ENCODE measurements at places on chromosomes 1 and 21.

DNA sequence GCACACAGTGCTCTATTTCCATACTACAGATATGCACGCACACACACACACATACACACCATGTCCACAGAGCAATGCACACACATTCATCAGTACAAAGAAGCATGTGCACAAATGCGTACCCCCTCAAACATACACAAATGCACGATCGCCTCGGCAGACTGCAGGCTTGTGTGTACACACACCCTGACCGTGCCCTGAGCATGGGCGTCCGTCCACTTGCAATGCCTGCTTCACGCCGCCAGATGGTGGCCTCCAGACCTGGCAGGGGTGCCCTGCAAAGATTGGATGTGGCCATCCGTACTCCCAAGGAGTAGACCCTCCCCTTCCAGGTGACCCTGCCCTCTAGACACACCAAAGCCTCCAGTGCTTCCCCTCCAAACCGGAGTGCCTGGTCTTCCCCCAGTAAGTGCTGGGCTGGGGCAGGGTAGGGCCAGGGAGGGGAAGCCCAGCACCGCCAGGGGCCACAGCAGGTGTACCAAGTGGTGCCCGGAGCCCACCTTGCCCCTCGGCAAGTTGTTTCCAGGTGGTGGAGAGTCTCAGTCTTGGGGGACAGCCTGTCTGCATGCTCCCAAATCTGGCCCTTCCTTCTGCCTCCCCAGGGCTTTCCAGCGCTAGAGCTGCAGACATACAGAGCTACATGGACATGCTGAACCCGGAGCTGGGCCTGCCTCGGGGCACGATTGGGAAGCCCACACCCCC lies 20.6 kb downstream of the ESPN start:
- H3K27me3 ChIP-seq: peaks cover 4% of the 10 kb centered on the region
- no peaks in the 10 kb centered on the region for H3K4me1 ChIP-seq
- no peaks in the 10 kb centered on the region for H3K36me3 ChIP-seq
- H3K27ac ChIP-seq: no peak overlapping the region

- H3K27ac ChIP-seq: no peak within 1 kb of the TSS
- H3K4me3 ChIP-seq: peak within 1 kb of the TSS; percentile 76
- no peaks in the 10 kb centered on the region for H3K36me3 ChIP-seq
- H3K4me1 ChIP-seq: no peaks in the 10 kb centered on the region
- H3K27me3 ChIP-seq: peaks cover 6% of the 10 kb centered on the region
Measured at GRCh38 chr1:231626535-231626950, at the start of gene DISC1. DISC1 (plus strand) TSS chr1:231626790; CDS start chr1:231626868, 78 bp downstream.

- H3K36me3 ChIP-seq: no peaks in the 10 kb centered on the region
- no peak overlapping the region for H3K27ac ChIP-seq
- DNase-seq: no peak
- peaks cover 16% of the 10 kb centered on the region for H3K27me3 ChIP-seq
Measured at GRCh38 chr1:109906160-109906838, 4.3 kb upstream of the CSF1 start.

GRCh38 chr1:109282497-109282951 lies 421 bp downstream of the PSRC1 start:
- H3K4me1 ChIP-seq: peaks cover 3% of the 10 kb centered on the region
- DNase-seq: no peak
- no peaks in the 10 kb centered on the region for H3K27me3 ChIP-seq
- no peak overlapping the region for H3K27ac ChIP-seq
- peaks cover 18% of the 10 kb centered on the region for H3K36me3 ChIP-seq
- H3K4me3 ChIP-seq: peak overlapping the region; percentile 99

DNA sequence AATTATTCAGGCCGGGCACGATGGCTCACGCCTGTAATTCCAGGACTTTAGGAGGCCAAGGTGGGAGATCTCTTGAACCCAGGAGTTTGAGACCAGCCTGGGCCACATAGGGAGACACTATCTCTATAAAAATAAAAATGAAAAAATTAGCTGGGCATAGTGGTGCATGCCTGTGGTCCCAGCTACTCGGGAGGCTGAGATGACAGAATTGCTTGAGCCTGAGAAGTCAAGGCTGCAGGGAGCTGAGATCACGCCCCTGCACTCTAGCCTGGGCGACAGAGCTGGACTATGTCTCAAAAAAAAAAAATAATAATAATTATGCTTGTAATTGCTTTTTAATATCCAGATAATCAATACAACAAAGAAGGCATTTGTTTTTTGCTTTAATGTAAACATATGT lies 91.3 kb downstream of the RIPK4 start:
- H3K4me3 ChIP-seq: no peak overlapping the region
- H3K27ac ChIP-seq: no peak overlapping the region
- DNase-seq: no peak
- H3K36me3 ChIP-seq: no peaks in the 10 kb centered on the region
- no peaks in the 10 kb centered on the region for H3K4me1 ChIP-seq

DNA sequence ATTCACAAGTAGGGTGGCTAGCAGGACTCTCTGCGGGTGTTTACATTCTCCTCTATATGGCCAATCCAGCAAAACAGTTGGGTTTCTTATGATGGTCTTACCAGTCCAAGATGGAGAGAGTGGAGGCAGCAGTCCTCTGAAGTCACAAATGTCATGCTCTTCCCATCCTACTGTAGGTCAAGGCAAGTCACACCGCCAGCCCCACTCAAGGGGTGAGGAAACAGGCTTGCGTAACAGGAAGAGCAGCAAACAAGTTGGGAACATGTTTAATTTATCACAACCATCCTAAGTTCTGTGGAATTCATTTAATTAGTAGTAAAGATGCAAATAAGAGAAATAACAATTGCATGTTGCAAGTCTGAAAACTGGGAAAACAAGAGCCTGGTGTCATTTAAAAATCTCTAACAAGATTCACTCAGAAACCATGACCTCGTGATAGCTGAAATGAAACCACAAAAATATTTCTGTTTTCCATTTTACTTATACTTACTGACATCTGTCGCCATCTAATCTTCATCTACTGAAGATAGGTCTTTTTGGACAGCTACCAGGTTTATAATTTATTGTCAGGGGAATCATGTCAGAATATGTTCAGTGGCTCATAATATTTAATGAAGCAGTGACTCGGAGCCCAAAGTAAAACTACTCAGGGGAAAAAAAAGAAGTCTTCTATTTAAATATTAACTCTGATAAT lies 349.1 kb upstream of the FMN2 start:
- no peaks in the 10 kb centered on the region for H3K4me1 ChIP-seq
- no peaks in the 10 kb centered on the region for H3K36me3 ChIP-seq
- H3K4me3 ChIP-seq: no peak overlapping the region
- DNase-seq: no peak
- no peaks in the 10 kb centered on the region for H3K27me3 ChIP-seq

- no peaks in the 10 kb centered on the region for H3K27me3 ChIP-seq
- H3K4me1 ChIP-seq: no peaks in the 10 kb centered on the region
- DNase-seq: no peak
- H3K4me3 ChIP-seq: no peak overlapping the region
- H3K36me3 ChIP-seq: no peaks in the 10 kb centered on the region
Measured at GRCh38 chr1:218424502-218424901, 79.4 kb downstream of the TGFB2 start.
